ENCODE measurements at places on chromosomes 6 and 20.

- H3K27ac ChIP-seq = no peak overlapping the region
- no peaks in the 10 kb centered on the region for H3K27me3 ChIP-seq
- H3K36me3 ChIP-seq = no peaks in the 10 kb centered on the region
- no peaks in the 10 kb centered on the region for H3K4me1 ChIP-seq
- H3K4me3 ChIP-seq = no peak overlapping the region
Measured at GRCh38 chr6:10175362-10175761, 239.5 kb downstream of the TFAP2A start.

DNA sequence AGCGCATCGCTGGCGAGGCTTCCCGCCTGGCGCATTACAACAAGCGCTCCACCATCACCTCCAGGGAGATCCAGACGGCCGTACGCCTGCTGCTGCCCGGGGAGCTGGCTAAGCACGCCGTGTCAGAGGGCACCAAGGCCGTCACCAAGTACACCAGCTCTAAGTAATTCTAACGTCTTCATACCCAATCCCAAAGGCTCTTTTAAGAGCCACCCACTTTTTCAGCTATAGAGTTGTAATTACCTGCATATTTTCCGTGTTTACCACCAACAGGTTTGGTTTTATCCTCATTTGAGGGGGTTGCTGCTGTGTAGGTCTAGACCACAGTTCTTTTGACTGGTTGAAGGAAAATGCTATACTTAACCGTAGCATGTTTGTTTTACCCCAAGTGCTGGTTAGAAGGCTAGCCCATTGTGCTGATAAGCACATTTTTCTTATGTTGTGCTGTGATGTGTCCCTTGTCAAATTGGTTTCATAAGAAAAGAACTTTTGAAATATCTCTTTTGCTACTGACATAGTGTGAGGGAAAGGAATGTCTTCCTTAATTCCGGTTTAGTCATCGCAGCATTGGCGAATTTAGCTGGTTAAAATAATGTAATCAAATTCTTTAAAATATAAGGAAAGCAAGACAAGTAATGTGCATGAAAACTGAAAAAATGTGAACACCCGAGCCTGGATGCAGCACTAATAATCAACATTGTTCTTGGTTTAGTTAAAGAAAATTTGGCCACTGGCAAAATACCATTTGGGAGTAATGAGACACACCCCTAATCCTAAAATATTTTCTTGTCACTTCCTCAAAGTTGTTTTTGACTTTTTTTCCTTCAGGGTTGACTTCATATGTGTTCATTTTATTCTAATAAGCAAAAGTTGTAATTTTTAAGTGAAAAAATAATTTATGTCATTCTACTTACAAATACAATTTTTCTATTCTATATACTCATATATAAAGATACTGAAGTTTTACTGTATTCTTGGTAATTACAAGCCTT, 112.8 kb downstream of the HFE start:
- H3K4me1 ChIP-seq = peaks cover 6% of the 10 kb centered on the region
- peak; percentile 74 for DNase-seq
- H3K36me3 ChIP-seq = no peaks in the 10 kb centered on the region

- no peak overlapping the region for H3K27ac ChIP-seq
- H3K27me3 ChIP-seq = no peaks in the 10 kb centered on the region
- DNase-seq = no peak
- no peaks in the 10 kb centered on the region for H3K36me3 ChIP-seq
- H3K4me3 ChIP-seq = no peak overlapping the region
- no peaks in the 10 kb centered on the region for H3K4me1 ChIP-seq
Measured at GRCh38 chr6:135909737-135910387, 58.4 kb downstream of the PDE7B start.

DNA sequence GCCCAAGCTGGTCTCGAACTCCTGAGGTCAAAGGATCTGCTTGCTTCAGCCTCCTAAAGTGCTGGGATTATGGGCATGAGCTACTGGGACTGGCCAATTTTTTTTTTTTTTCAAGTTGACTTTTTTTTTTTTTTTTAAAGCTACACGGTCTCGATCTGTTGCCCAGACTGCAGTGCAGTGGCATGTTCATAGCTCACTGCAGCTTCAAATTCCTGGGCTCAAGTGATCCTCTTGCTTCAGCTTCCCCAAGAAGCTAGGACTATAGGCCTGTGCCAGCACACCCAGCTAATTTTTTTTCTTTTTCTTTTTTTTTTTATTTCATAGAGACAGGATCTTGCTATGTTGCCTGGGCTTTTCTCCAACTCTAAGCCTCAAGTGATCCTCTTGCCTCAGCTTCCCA, 59.5 kb downstream of the NCOA3 start:
- no peak overlapping the region for H3K4me3 ChIP-seq
- no peaks in the 10 kb centered on the region for H3K36me3 ChIP-seq
- no peak overlapping the region for H3K27ac ChIP-seq
- no peak for DNase-seq
- no peaks in the 10 kb centered on the region for H3K27me3 ChIP-seq
- H3K4me1 ChIP-seq = peaks cover 42% of the 10 kb centered on the region

DNA sequence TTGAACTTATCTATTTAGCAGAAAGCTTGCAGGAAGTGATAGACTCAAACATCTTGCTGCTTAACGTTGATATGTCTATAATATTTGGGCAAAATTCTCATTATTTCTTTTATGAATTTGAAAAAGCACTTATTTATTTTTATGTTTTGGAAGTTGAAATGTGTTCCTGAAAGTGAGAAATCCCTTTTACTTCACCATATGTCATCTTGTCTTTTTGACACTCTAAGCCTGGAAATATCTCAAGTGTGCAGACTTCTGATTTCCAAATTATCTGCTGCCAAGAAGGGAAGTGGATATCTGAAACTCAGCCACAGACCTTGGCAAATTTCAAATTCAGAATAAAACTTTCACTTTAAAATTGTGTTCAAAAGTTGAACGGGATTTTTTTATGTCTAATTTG, 368.7 kb upstream of the MANEA start:
- H3K27ac ChIP-seq = no peak overlapping the region
- no peaks in the 10 kb centered on the region for H3K27me3 ChIP-seq
- H3K4me1 ChIP-seq = no peaks in the 10 kb centered on the region
